Osteoblast (primary cell): ENCODE measurements at places on chromosomes 3 and 15. TPM values are rescaled to one million over a fixed set of nuclear protein-coding genes. Genes with fewer than 3 reads are reported as not detected.

DNA sequence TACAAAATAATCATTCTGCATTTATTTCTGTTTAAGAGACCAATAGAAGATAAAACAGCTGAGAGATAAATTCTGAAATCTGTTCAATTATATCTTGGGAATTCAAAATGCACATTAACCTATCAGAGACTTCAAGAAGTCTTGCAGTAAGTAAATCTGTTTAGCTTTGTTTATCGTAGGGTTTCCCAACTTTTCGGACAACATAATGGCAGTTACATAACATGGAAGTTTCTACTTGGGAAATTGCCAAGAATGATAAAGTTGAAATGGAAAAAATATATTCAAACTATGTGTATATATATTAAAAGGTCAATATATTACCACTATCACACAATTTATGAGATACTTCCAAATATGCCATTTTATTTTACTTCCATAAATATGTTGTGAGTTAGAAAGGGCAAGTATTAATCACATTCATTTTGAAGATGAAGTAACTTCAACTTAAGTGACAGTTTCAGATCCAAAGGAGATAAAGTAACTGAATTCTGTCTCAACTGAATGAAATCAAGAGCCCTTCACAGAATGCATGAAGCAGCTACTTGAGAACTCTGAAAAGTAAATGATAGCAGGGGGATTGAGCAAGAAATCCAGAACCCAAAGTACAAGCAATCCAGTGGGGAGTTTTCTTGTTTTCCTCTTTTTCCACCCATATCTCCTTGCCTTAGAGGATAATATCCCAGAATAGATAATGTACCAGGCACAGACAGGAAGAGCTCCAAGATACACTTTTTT, 108.8 kb downstream of the PLOD2 start:
- H3K4me1 ChIP-seq, result no peaks in the 10 kb centered on the region
- no peaks in the 10 kb centered on the region for H3K36me3 ChIP-seq

The CNTN3 gene
- total RNA-seq, result 0.29 and 0.36 TPM in 2 replicates

GRCh38 chr3:107574650-107575049, 51.9 kb downstream of the BBX start:
- H3K36me3 ChIP-seq, result peaks cover 2% of the 10 kb centered on the region
- no peaks in the 10 kb centered on the region for H3K27me3 ChIP-seq
- H3K4me1 ChIP-seq, result peaks cover 7% of the 10 kb centered on the region
- H3K4me3 ChIP-seq, result no peak overlapping the region
- DNase-seq, result peak; percentile 74
- no peak overlapping the region for H3K27ac ChIP-seq

DNA sequence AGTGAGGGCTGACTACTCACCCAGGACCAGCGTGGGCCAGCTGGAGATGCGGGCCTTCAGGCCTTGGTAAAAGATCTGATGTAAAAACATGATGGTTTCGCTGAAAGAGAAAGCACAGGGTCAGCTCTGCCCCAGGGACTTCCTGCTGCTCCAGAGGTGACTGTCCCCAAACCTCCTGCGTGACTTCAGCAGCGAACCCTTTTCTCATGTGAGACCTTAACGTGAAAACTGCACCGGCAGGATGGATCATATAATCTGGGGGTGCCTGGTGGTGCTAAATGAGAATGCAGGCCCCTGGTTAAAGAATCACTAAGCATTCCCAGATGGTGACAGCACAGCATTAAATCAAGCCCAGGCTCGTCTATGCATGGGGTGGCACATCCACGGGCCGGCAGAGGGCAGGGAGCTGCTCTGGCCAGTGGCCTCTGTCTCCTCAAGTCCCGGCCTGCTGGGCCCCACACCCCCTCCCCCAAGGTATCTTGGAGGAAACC, 55.4 kb downstream of the RASGRF1 start:
- H3K36me3 ChIP-seq, result no peaks in the 10 kb centered on the region
- H3K27ac ChIP-seq, result no peak overlapping the region
- peak; percentile 84 for DNase-seq
- no peak overlapping the region for H3K4me3 ChIP-seq
- peaks cover 20% of the 10 kb centered on the region for H3K27me3 ChIP-seq

DNA sequence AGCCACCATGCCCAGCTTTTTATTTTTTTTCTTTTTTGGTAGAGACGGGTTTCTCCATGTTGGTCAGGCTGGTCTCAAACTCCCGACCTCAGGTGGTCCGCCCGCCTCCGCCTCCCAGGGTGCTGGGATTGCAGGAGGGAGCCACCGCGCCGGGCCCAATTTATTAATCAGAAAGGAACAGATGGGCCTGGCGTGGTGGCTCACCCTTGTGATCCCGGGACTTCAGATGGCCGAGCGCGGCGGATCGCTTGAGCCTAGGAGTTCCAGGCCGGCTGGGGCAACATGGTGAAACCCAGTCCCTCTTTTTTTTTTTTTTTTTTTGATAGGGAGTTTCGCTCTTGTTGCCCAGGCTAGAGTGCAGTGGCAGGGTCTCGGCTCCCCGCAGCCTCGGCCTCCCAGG, 64.6 kb downstream of the GOLGA6L7 start:
- H3K27ac ChIP-seq, result no peak overlapping the region
- no peak for DNase-seq
- no peaks in the 10 kb centered on the region for H3K27me3 ChIP-seq

GRCh38 chr15:81516461-81516860, 142.4 kb upstream of the TMC3 start:
- peak overlapping the region; percentile 35 for H3K4me3 ChIP-seq
- peaks cover 6% of the 10 kb centered on the region for H3K4me1 ChIP-seq
- DNase-seq, result peak; percentile 44
- no peaks in the 10 kb centered on the region for H3K27me3 ChIP-seq

GRCh38 chr3:36312351-36312750, 68.0 kb upstream of the STAC start:
- no peak for DNase-seq
- no peaks in the 10 kb centered on the region for H3K36me3 ChIP-seq
- no peak overlapping the region for H3K27ac ChIP-seq
- H3K4me3 ChIP-seq, result no peak overlapping the region
- H3K4me1 ChIP-seq, result no peaks in the 10 kb centered on the region
- no peaks in the 10 kb centered on the region for H3K27me3 ChIP-seq

DNA sequence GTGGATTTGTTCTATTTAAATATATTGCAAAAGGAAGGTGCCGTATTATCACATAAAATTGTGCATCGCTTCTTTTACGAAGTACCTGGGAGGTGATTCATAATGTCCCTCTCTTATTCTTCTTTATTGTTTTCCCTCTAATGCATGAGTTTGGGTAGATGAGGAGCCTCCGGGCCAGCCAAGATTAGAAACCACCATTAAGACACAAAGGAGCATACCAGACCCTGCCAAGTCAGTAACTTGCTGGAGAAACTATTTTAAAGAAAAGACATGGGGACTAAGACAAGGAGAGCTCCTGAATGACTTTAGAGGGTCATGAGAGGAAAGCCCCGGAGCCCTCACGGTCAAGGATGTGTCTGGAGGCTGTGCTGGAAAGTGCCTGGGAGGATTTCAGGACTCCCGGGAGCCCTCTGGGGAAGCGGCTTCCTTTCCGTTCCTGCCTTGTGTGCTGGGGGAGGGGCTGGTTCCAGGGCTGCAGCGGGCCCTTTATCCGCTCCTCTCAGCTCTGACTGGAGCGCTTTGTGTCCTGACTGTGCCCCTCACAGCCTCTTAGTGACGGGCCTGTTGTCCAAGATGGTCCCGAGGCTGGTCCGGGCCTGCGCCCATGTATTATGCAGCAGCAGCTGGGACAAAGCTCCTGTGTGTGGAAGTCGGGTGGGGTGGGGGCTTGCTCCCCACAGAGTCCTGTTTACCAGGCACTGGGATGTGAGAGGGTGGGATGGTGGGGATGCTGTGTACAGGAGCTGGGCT, 35.7 kb downstream of the CORO2B start:
- H3K4me1 ChIP-seq, result peaks cover 44% of the 10 kb centered on the region
- H3K27me3 ChIP-seq, result no peaks in the 10 kb centered on the region
- peak overlapping the region; percentile 27 for H3K27ac ChIP-seq
